ENCODE measurements at places on chromosomes 7 and 10.

GRCh38 chr10:29099415-29099814, 189.5 kb upstream of the LYZL1 start:
- no peak for DNase-seq

DNA sequence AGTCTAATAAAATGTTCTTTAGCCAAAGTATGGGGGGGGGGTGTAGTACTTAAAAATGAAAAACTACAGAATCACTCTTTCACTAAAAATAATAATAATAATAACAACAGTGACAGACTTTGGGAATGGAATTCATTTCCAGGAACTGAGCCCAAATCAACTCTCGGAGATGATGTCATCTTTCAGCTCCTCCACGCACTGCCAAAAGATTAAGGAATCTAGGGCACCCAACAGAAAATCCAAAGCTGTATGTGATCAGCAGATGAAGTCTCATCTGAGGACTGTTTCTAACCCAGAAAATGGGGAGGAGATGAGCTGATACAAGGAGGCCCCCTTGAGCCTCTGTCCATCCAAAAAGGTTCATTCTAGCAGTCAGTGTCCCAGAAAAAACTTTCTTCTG, 54.5 kb downstream of the GRB10 start:
- no peak for DNase-seq

DNA sequence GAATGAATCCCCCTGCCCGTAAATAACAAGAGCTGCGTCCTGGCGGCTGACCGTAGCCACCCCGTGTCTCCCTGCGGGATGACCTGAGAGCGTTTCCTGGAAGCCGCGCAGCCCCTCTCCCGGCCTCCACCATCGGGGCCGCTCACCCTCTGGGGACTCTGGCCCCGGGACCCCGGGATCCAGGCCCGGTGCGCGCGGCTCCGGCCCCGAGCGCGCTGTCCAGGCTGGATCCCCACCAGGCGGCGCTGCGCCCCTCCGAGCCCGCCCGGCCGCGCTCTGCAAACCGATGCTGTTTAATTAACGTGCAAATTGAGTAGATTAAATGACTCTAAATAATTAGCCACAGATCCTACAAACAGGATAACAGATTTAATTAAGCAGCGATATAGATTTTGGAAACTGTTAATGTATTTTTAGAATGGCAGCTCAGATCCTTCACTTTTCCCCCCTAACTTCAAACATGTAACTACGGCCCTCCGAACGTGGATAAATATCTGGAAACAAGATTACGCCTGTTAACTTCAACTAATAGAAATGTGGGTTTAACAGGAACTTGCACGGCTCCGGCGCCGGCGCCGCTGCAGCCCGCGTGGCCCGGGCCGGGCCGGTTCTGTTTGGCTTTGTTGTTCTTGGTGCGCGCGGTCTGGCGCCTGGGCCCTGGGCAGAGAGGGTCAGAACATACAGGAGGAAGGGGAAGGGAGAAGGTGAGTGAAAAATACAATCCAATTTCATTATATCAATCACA, 7.1 kb upstream of the UNCX start:
- peak; percentile 20 for DNase-seq

DNA sequence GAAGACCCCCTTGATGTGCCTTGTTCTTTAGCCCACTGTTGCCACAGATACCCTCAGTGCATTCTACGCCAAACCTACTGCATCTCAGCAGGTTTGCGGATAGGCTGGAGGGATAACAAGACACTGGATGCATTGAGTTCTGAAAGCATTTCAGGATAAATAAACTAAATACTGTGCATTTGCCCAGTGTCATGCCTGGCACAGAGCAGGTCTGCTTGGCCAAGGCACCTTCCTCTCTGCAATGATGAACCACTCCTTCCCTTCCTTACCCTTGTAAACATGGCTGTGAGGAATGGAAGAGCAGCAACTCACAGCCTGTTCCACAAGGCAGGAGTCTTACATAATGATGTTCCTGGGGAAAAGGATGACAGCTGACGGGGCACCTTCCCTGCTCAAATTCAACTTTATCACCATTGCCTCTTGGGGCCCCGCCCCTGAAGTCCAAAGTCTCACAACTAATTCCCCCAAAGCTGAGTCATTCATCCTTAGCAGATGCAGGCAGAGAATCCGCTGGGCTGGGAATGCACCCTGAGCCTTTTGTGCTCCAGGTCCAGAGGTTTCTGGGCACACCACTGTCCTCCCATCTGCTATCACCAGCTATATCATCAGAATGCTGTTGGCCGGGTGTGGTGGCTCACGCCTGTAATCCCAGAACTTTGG, 11.6 kb downstream of the DDX56 start:
- no peak for DNase-seq

DNA sequence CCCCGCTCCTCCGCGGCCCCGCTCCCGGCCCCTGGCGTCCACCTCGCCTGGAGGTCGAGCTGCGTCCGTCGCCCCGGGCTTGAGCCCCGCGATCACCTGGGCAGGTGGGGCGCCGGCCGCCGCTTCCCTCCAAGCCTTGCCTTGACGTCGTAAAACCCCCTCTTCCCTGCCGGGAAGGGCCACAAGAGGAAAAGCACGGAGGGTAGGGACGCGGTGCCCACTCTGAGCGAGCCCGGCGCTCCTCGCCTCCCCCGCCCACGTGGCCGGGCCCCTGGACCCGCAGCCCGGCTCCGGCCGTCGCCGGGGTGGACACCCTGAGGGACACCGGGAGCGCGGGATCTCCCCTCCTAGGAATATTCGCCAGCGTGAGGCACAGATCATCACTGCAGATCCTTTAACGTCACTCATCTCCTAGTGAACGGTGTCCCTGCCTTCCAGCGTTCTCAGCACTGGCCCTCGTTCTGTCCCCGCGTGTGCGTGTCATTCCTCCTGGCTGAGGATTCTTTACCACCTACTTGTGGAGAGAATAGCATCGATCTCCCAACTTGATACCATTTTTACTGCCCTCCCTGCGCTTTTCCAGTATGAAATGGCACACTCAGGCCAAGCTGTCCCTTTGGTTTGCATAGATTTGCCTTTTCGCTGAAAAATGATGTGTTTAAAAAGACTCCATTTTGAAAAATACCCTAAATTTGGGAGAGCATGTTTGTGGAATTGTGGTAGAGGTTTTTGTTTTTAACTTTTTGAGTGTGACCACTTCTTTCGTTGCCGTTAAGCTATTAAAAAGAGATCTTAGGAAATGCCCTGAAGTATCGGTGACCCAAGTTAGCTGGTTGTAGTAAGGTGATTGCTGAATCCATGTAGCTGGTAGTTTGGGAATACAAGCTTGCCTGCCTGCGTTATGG, 649 bp downstream of the ACTR3B start:
- DNase-seq: no peak

GRCh38 chr10:3801558-3802192, 16.7 kb upstream of the KLF6 start:
- no peak for DNase-seq

GRCh38 chr7:114148779-114149178, 230.0 kb upstream of the PPP1R3A start:
- no peak for DNase-seq

DNA sequence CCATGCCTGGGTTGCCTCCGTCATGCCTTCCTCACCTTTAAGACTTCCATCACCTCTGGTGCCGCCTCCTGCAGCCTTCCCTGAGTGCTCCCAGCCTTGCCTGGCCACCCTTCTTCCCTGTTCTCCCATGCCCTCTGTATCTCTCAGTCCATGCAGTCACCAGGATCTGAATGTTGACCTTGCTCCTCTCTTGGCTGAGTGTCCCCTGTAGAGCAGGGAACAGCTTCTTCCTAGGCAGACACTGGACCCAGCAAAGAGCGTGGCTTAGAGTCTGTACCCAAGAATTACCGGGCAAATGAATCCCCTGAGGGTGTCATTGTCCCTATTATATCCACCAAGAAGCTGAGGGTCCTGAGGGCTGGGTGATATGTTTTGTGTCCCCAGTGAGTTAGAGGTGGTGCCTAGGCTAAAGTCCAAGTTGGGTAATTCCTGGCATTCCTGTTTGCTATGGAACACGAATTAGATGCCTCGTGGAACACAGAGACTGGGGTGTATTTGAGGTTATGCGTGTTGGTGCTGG, 505.6 kb downstream of the RPS24 start:
- DNase-seq: no peak

DNA sequence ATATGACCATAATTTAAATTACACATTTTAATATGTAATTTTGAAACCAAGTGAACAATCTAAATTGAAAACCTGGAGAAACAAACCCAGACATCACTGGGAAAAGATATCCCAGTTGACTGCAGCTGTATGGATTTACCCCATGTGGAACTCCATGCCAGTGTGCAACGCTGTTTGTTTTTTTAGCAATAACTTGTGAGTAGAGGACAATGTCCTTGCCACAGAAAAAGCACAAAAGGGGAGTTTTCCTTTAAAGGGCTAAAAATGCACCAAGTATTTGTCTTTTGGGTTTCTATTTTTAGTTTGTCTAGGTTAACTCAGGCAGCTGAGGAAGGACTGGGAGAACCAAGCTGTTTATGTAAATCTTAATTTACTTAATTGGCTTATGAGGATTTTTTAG, 15.1 kb upstream of the COL17A1 start:
- DNase-seq: no peak

GRCh38 chr7:74372511-74373111, 81.1 kb upstream of the GTF2IRD1 start:
- DNase-seq: no peak

GRCh38 chr10:67917169-67917568, 32.7 kb downstream of the SIRT1 start:
- no peak for DNase-seq

DNA sequence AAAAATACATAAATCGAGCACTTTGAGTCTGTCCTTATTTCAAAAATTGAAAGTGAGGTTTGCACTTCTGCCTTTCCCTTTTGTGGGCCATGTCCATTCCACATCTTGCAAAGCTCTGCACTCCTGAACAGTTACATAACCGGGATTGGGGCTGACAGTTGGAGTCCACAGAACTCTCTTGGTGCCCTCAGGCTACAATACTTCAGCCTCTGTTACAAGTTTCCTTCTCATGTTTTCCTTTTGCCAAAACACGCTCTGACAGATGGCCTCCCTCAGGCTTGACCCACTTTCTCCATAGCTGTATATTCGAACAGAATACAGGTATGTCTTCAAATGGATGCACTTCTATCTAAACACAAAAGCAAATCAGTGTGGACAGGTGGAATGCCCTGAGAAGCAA, 335.9 kb downstream of the WDR37 start:
- no peak for DNase-seq

GRCh38 chr10:43160046-43160920, 22.0 kb downstream of the CSGALNACT2 start:
- DNase-seq: peak; percentile 7

- no peak for DNase-seq
Measured at GRCh38 chr7:129213828-129214227, 11.0 kb upstream of the AHCYL2 start.

DNA sequence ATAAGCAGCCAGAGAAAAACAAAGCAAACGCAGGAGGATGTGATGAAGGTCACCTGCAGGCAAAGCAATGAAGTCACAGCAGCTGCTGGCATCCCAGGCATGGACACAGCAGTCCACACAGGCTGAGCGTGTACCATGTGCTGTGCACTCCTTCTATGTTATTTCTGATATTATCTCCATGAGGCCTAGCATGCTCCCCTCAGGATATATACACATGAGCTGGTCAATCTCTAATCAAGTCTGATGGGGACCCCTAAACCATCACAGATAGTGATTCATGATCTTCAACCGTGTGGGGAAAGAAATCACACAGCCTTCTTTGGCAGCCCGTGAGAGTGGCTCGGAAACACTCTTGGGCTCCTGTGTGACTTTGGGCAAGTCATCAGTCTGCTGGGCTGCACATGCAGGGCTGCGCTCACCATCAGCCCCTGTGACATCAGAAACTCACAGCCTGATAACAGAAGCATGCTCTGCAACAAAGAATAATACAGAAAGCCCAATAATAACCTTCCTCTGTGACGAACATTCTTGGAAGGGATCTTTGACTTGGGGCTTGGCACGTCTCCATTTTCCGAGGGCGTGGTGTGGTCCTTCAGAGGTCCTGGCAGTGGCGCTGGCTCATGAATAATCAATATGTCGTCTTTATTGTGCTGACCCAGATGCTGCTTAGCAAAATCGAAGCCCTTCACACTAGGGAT, 83.0 kb upstream of the ATP6V0A4 start:
- DNase-seq: no peak

DNA sequence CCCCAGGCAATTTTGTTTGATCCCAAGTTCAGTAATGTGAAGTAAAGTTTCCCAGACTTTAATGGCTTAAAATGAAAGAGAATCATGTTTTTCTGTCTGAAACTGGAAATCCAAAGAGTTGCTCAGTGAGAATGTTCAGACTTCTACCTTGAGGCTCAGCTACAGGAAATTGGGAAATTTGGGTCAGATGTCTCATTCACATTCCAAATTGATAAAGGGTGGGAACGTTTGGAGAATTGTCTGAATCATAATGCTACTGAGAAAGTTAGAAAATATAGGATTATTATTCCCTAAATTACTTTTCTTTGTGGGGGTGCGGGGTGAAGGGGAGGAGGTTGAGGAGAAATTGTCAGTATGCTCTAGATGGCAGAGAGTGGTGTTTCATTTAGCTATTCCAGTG, 773.9 kb downstream of the LRMDA start:
- DNase-seq: no peak

GRCh38 chr7:81211934-81212320, 293.1 kb upstream of the SEMA3C start:
- DNase-seq: no peak

DNA sequence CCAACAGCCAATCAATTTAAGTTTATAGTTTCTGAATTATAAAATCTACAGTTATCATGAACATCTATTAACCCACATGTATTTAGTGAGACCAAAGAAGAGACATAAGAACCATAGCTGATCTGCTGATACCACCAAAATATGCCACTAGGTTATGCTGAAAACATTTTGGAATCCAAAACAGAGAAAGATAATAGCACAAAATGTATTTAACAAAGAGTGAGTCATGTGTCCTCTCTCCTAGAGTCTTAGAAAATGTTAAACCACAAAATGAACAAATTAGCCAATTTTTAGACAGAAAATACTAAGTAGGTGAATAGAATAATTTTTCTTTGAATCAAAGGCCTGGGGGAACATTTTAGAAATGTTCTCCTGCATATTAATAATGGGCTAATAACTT, 527.5 kb downstream of the GPAM start:
- no peak for DNase-seq

- no peak for DNase-seq
Measured at GRCh38 chr10:79266543-79267312, 80.5 kb upstream of the PPIF start.

DNA sequence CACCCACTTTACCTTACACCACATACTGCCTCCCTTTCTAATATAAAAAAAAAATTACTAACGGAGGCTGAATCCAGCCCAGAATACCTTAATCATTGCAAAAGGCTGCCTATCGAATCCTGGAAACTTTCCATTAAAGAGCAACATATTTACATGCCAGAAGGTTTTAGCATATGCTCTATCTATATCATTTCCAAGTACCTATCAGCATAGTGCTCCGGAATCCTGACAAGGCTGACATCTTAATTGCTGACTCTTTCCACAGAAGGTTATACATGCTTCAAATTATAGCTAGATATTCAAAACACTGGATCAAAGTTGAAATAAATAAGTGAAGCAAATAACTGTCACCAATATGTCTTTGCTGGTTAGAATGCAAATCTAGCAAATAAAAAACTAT, 170.9 kb upstream of the CDK1 start:
- DNase-seq: no peak

Data from CD4-positive, alpha-beta T cell treated with Interleukin-6 at 100 ng/mL for 8 hours (primary cell).